LNCaP clone FGC (cell line): ENCODE measurements at places on chromosomes 6 and 20.
A peak's percentile ranks its signal among the peaks of the same experiment; 100 is the strongest.

- no peak for DNase-seq
Measured at GRCh38 chr6:866316-866715, 173.4 kb upstream of the EXOC2 start.

DNA sequence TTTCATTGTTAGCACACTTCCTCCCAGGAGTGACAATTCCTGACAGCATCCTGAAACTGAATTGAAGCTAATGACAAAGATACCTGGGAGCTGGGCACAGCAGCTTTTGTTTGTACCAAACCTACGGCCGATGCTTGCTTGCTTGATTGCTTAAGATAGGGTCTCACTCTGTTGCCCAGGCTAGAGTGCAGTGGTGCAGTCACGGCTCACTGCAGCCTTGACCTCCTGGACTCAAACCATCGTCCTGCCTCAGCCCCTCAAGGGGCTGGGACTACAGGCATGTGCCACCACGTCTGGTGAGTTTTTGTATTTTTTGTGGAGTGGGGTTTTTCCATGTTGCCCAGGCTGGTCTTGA, 84.7 kb upstream of the SCP2D1 start:
- no peak for DNase-seq

DNA sequence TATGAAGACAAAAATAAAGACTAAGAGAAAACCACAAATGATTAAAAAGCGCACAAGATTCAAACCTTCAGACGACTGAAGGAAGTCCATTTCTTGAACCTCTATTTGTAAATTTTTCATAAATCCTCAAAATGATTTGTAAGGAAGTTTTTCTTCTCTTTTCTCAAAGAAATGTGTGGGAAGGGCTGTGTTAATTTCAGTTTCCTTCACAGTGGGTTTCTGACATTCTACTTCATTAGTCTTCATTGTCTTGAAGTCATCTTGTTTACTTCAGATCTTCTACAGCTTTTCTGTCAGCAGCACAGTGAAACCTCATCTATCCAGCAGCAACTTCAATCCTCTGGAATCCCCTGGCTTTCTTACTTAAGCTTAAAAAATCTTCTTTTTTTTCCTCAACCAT, 87.6 kb upstream of the MYLIP start:
- no peak for DNase-seq

GRCh38 chr6:90072501-90072900, 178.2 kb downstream of the GJA10 start:
- no peak for DNase-seq

DNA sequence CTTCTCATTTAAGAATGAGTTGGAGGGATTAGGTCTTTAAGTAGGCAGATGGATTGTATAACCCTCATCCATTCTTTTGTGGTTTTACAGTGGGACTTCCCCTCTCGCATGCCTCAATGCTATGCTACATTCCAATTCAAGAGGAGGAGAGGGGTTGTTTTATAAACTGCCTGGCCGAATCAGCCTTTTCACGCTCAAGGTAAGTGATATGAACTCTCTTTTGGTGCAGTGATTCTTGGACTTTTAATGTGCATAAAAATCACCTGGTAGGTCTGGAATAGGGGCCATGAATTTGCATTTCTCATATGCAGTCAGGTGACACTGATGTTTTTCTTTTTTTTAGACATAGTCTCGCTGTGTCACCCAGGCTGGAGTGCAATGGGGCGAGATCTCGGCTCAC, 10.8 kb downstream of the ASXL1 start:
- DNase-seq = no peak

DNA sequence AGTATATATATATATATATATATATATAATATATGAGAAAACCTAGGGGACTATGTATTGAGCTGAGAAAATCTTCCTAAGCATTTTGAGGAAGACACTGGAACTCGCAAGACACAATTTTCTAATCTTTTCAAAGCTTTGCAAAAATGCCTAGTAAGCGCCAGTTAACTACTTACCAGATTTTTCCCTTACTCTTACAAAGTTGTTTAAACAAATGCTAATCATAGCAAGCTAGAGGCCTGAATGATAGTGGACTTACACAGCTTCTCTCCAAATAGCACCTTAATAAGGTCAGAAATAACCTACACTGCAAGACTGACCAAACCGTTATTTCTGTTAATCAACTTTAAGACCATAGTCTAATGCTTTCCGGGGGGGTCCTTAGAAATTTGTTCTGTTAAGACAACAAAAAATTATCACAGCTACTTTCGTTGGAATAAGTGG, 56.1 kb upstream of the HFE start:
- no peak for DNase-seq

GRCh38 chr6:32288426-32288825, 64.6 kb upstream of the NOTCH4 start:
- peak; percentile 43 for DNase-seq

DNA sequence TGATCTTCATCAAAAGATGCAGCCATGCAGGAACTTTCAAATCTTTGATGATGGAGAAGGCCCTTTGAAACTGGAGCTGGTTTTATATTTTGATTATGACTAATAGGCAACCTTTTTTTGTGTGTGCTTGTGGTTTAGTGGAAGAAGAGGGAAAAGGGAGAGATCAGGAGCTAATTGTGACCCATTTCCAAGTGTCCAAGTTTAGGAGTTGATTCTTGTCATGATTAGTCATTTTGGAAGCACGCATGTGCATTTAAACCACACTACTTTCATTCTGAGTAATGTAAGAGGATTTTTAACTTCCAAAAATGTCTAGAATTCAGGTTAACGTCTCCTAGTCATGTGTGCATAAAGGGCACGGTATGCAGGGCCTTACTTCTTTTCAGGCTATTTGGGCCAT, 3.5 kb downstream of the FOXO3 start:
- no peak for DNase-seq

DNA sequence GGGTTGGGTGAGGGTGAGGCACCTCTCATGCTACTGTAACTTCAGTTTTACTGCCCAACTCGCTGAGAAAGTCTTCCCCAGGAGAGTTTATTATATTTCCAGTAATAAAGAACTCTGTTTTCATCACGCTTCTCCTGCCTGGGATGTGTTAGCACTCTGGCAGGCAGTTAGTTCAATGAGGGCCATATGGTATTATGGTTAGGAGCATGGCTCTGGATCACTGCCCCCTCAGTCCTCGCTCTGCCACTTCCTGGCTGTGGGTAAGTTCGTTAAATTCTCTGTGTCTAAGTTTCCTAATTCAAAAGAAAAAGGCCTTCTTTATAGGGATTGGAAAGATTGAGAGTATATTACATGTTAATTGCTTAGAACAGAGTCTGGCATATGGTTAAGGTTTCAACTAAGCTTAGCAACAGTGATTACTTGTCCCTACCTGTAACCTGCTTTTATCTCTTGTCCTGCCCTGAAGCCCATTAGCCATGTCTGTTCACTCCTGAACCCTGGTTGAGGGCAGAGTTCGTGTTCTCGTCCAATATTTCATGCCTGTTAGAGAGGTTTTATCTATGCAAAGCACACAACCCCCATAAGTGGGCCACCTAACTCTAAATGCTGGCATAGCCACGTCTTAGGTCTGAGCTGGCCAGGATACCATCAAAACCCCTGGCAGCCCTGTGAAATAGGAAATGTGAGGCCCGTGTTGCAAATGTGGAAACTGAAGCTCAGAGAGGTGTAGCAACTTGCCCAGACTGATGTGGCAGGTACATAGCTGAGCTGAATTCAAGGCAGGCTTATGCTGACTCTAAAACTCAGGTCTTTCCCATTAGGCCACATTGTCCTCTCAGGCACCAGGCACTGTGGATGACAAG, 342.5 kb upstream of the JARID2 start:
- DNase-seq = no peak

DNA sequence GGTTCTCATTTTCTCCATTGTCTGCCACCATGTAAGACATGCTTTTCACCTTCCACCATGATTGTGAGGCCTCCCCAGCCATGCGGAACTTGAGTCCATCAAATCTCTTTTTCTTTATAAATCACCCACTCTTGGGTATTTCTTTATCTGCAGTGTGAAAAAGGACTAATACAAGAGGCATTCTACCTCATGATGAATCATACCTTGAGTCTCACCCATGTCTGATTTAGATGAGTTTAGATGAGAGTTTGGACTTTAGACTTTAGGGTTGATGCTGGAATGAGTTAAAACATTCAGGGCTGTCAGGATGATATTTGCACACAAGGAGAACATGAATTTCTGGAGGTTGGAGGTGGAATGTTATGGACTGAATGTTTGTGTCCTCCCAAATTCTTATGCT, 545.6 kb downstream of the C6orf118 start:
- no peak for DNase-seq

DNA sequence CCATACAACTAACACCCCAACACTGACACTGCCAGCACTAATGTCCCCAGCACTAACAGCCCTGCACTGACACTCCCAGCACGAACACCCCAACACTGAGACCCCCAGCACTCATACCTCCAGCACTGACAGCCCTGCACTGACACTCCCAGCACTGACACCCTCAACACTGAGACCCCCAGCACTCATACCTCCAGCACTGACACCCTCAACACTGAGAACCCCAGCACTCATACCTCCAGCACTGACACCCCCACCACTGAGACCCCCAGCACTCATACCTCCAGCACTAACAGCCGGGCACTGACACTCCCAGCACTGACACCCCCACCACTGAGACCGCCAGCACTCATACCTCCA, 57.2 kb downstream of the ERMARD start:
- DNase-seq = no peak

DNA sequence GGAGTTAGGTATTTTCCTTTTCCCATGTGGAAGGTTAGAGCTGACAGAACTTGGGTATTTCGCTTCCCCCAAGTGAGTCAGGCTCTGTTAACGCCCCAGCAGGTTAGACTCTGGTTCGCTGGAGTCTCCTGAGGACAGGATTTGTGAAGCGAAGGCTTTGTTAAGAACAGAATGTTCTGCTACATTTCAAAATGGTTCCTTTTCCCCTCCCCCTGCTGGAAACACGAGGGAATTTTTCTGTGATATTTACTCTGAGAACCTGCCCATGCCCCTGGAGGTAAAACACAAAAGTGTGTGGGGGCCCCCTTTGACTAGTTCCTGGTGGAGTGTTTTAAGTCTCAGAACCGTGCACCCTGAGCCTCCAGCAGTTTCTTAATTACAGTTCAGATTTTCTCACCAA, 731.4 kb upstream of the CITED2 start:
- no peak for DNase-seq

DNA sequence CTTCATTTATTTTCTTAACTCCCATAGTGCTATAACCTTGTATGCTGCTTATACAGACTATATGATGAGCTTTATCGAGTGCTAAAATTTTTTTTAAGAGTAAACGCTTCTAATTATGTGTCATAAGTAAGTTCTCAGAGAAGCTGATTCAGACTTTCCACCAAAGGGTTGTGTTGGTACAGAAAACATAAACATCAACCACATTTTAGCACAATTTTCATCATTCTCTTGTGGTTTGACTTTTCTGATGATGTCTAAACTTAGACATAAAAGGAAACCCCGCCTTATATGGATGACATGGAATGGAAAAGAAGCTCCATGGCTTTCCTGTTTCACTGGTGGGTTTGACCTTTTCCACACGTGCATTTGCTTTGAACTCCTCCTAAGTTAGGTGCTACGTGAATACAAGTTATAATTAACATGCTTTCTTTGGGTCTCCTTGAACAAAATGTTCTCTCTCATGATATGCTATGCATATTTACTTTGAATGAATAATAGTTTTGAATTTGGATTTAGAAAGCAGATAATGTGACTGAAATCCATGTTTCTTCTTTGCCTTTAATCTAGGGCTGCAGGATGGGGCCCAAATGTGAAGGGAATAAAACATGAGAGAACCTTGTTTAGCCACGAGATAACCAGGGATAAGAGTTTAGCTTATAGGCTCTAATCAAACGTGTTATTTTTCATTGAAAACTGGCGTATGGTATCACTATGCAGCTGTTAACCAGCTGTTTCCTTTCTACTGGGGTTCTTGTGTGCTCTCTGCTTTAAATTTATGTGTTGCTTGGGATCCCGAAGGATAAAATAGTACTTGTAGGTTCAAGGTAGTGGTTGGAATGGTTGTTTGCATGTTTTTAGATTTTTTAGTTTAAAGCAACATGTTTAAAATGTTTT, 127.1 kb upstream of the AHI1 start:
- no peak for DNase-seq
